Epithelial cell of prostate (primary cell): ENCODE measurements at places on chromosomes 7 and 10.

DNA sequence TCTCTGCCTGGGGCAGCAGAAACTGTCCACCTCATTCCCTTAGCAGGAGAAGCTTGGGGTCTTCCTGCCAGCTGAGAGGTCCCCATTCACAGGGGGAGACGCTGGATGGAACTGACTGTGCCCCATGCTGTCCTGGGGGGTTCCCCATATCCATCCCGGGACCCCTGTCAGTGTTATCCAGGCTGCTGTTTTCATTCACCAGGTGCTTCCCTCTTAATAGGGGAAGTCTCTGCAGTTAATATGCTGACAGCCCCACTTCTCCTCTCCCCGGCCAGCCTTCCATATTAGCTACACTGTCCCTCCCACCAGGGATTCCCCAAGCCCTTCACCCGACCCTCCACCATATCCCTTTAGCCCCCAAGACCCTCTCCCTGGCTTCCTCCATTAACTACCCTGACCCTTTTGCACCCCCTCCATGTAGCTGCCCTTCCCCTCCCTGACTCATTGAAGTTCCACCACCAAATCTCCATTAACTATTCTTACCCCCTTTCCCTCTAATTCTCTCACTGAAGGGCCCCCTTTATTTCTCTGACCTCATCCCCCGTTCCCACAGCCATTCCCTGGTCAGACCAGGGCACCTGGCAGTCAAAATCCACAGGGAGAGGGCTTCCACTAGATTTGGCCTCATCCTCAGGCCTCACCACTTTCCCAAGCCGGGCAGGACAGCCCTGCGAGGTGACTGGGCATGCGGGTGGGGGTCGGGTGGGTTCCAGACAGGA, 92.0 kb upstream of the PAX2 start:
- DNase-seq = no peak

- no peak for DNase-seq
Measured at GRCh38 chr10:101766306-101766705, 9.6 kb downstream of the FGF8 start.

- DNase-seq = no peak
Measured at GRCh38 chr7:148153616-148154284, 436.8 kb upstream of the C7orf33 start.

DNA sequence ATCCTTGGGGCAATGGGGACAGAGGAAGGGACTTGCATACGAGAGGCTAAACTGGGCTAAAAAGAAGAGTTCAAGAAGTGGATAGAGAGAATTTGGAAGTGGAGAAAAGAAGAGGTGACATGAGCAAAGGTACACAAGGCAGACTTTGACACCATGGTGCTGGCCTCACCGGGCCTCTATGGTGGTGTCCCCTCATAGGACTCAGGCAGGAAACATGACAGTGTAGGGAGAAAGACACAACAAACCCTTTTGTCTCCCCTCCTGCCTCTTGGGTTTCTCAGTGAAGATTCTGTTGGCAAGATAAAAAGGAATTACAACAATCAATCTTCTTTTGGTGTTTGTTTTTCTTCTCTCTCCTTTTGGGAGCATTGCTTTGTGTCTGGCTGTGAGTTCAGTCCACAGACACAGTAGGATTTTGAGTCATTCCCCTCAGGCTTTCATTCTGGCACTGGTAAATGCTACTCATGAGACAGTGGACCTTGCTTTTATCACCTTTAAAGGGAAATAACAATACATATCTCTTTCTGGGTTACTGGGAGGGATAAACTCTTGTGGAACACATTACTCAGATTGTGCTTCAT, 827.7 kb downstream of the TNS3 start:
- peak; percentile 61 for DNase-seq

DNA sequence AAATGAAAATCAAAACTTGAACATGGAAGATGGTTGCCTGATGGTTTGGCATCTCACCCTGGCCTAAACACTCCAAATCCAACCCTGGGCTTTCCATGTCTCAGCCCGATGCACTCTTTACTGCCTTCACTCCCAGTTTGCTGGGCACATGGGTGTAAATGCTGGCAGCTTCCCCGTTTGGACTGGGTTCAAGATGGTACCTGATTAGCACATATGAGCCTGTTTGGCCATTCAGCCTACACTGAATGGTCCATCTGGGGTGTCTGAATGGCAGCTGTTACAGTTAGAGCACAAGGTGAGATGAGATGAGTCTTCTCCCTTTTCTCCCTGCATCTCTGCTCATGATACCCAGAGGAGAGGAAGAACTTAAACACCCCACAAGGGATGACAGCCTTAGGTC, 37.1 kb downstream of the ATXN7L1 start:
- no peak for DNase-seq

- peak; percentile 27 for DNase-seq
Measured at GRCh38 chr10:20276127-20276979, 460.1 kb downstream of the PLXDC2 start.
